ENCODE measurements at places on chromosomes 3 and 15.
A peak's percentile ranks its signal among the peaks of the same experiment; 100 is the strongest.

DNA sequence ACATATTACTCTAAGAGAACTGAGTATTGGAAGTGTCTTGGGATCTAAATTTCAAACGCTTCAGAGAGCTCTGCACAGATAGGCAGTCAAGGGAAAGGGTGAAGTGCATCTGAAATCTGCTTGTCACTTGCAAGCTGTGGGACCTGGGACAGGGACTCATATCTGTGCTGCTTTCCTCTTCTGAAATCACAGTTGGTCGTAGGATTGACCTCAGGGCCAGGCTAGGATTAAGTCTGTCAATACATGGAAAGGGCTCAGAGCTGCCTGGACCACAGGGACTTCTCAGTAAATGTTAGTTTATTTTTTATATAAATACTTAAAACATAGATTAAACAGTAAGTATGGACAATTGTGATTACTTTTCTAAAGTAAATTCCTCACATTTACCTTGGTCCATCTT lies 74.7 kb upstream of the CMTM7 start:
- no peak for DNase-seq

DNA sequence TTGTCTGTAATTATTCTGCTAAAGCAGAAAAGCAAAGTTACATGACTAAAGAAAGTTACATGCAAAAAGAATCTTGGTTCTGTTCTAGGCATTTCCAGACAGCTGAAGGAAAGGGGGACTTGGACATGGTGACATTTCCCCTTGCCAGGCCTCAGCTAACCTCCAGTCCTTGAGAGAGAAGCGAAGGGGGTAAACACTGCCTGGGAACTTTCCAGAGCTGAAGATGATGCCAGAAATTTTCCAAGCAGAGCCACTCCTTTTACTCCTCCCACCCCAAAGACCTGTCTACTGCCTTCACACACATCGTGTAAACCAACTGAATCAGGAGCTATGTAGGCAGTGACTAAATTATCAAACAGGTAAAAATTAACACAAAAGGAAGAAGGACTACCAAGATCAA lies 5.4 kb downstream of the MEX3B start:
- peak; percentile 66 for DNase-seq

DNA sequence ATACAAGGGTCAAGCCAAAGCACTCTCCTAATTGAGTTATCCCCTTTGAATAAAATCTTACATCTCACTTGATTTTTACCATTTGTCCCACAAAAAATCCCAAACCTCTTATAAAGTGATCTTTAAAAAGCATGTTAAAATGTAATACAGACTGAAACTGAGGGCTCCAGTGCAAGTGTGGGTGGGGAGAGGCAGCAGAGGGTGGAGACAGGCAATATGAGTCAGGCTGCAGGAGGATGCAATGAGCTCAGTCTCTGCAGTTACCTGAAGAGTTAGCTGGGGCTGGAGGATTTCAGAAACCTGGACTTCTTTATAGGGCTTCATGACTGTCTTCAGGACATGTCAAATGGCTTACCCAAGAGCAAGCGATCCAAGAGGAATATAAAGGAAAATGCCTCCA lies 14.2 kb upstream of the COLQ start:
- DNase-seq: no peak

DNA sequence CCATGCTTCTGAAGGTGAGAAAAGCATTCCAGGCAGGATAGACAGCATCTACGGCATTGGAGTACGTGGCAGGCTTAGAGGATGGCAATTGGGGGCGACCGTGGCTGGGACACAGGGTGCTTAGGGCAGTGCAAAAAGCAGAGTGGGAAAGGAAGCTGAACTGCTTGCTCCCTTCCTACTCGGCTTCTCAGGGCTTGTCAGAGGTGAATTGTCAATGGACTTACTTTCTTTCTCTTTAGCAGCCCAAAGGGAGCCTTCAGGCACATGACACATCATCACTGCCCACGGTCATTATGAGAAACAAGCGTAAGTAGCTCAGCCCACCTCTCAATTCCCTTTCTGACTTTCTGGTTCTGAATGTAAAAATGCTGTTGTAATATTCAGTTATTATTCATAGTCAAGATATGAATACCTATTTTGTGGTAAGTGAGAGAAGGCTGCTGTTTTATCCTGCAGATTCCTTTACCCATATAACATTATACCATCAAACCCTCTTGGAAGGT lies 84.3 kb downstream of the KLHL25 start:
- no peak for DNase-seq

DNA sequence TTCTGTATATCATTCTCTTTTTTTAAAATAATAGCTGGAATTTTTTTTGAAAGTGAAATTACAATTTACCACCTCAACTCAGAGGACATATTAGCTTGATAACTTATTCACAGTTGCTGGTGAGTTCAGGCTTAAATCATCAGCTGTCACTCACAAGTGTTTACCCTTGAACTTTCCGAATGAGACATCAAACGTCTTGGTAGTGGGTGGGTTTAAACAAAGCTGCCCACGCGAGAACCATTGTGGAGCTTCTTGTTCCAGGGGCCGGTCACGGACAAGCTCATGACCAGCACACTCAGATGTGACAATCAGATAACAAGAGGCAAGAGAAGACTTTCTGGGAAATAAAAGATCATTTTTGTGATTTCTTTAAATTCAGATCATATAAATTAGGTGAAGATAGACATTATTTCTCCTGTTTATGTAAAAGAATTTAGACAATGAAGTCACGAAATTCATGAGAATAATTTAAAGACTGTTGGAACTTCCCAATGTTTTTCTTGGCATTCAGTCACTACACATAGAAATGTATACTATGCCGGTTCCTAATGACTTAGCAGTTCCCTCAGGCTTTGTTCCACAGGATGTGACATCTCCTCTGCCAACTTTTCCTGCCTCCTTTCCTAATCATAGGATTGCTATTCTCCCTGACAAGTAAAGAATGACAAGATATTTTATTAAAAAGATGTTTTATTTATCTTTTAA lies 29.3 kb downstream of the BTD start:
- no peak for DNase-seq

DNA sequence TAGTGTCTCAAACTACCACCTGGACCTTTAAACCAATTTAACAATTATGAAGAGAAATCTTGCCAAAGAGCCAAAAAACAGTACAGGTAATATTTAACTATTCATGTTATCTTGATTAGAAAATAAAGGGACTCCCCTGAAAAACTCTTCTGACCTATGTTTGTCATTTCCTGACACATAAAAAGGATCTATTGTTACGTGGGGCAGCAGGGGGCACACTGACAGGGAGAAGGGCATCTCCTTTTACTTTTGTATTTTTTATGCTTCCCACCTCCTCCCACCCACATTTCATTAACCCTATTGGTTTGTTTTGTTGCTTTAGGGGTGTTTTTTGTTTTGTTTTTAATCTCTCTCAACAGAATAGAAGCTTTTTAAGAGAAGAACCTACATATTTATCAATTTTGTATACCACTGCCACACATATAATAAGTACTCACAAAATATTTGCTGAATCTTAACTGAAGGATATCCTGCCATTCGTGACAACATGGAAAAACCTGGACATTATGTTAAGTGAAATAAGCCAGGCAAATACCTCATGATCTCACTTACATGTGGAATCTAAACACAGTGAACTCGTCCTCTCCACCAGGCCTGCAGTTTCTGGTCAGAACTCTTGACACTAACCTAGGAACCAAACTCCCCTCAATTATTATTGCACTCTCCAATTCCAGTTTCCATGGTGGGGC lies 17.7 kb downstream of the STAG1 start:
- no peak for DNase-seq

- DNase-seq: no peak
Measured at GRCh38 chr3:13189639-13190377, 116.6 kb upstream of the IQSEC1 start.

GRCh38 chr3:112539825-112540650 lies 21.7 kb downstream of the ATG3 start:
- no peak for DNase-seq

DNA sequence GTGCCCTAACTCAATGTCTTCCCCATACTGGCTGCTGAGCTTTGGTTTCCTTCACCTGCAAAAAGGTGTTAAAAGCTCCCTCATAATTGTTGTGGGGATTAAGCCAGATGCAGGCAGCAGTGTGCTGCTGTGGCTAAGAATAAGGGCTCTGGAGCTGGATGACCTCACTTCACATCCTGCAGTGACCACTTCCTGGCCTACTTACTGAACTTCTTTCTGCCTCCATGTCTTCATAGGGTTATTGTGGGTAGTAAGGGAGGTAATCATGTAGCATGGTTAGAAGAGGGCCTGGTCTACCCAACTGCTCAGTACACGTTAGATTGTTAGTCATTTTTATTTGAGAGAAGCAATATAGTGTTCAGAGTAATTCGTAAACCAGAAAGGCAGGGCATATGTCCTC lies 18.4 kb downstream of the GYG1 start:
- DNase-seq: no peak

GRCh38 chr3:195863121-195864061 lies 45.0 kb downstream of the TNK2 start:
- DNase-seq: peak; percentile 94
